ENCODE measurements at places on chromosomes 11 and 22.

DNA sequence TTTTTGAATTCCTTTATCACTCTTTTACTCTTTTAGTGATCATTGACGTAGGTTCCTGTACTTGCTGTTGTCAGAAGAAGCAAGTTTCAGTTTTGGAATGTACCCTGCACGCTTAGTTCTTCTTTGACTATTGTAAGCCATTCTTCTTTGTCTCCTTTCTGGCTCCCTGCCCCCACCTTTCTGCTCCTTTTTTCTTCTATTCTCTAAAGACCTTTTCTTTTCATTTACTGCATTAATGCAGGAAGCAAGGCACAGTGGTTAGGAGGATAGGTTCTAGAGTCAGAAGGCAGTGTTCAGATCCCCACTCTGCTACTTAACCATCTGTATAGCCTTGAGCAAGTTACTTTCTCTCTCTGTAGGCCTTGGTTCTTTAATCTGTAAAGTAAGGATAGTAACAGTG, 33.7 kb upstream of the RAG2 start:
- DNase-seq, result no peak

DNA sequence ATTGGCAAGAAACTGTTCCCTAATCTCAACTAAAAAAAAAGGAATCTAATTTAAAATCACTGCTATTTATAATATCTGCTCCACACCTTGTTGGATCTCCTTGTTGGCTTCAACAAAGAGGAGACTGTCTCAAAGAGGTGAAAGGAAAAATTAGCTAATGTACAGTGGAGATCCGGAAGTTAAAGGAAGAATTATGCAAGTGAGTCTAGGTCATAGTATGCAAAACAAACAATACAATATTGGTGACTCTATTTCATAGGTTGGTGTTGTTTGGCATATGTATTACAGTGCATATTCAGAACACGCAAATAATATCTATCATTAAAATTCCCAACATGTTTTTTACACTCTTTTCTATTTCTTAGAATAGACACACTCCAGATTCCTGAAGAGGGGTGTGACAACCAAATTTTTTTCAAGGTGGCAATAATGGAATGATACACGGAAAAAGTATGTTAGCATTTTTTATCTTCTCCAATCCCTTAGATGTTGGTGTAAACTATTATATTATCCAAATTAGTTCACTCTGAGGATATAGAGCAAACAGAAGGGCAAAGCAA, 685.3 kb downstream of the KCNA4 start:
- DNase-seq, result no peak

DNA sequence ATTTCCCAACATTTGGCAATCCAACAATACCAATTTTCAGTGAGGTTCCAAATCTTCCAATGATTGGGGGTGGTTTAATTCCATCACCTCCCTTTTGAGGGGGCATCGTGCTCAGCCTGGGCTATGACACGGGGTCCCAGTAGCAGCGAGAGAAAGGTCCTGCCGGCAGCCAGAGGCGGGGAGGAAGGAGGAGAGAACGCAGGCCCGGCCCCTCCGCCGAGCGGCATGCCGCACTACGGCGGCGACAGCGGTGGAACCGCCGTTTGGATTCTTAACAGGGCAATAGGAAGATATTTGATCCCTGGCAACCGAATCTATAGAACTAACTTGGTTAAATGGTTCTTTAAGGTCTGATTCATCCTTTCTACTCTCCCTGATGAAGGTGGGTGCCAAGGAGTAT, 18.3 kb upstream of the NDUFA6 start:
- DNase-seq, result no peak

- DNase-seq, result no peak
Observed at GRCh38 chr22:48154943-48155240, 1392.4 kb downstream of the TBC1D22A start.

DNA sequence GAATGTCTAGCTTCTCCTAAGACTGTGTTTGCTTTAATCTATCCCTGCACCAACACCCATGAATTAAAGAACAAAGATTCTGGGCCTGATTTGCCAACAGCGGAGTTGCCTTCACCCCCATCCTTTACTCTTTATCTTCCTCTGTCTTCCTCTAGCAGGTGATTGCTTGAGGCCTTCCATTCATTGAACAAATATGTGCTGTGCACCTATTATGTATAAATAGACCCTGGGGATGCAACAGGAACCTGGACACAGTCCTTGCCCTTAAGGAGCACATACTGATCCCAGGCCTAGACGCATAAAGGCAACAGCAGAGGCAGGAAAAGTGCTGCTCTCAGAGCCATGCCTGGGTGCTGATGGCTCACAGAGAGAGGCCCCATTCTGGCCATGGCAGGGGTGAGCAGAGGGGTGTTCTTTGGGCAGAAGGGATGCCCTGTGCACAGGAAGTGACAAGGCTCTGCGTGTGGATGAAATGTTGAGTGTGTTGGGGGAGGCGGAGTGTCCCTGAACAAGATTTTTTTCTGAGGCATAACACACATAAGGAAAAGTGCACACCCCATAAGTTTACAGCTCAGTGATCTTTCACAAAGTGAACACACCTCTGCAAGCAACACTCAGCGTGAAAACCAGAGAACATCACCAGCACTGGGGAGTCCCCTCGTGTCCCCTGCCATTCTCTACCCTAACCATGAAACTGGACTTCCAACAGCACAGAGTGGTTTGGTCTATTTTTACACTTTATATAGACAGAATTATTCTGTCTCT, 145.9 kb downstream of the GRIK4 start:
- no peak for DNase-seq

DNA sequence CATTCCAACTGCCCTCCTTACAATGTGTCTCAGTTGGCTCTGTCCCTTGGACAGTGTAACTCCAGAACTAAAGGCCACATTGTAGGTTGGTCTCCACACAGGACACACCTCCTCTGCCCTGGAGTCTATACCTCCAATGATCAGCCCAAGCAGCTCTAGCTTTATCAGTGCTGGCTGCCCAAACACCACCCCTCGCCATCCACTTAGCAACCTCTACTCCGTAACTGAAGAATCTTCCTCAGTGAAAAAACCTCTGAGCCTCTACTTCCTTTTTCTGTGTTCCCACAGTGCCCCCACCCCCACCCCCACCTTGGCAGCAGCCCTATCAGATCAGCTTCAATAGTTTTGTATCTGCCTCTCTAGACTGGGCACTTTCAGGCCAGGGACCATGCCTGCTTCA, 33.4 kb downstream of the SERPINH1 start:
- no peak for DNase-seq

- DNase-seq, result peak; percentile 21
Observed at GRCh38 chr11:64809781-64810241, 540 bp downstream of the MEN1 start.

DNA sequence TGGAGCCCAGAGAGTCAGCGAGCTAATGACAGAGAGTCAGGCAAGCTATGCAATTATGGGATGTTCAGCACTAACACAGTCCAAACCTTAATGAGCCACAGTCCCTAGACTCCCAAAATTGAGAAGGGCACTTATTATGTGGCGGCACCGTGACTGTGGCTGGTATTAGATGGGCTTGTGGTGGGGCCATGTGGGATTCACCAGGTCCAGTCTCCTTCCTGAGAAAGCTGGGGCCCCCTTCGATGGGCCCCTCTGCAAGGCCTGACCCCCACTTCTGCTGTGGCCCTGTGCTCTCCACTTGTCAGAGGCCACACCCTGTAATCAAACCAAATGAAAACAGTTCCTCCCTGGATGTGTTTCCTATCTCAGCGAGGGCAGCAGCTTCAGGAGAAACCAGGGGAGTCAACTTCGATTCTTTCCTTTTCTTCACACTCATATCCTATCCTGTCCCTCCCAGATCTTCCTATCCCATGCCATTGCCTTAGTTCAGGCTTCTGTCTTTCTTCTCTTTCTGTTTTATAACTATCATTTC, 42.9 kb downstream of the INSC start:
- no peak for DNase-seq

DNA sequence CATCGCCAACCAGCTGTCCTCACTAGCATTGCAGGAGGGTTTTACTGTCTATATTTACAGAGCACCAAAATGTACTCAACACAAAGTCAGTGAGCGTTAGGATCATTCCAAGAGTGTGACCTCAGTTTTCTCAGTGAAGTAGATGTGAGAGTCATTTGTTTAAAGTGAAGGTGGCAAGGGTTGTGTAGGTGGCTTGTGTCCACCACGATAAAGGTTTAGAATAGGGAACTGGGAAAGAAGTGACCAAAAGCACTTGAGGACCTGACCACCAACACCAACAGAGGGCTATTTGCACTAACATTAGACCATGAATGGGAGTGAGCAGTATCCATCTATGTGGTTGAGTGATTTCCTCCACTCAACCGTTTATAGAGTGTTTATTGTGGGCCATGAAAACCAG, 152.5 kb upstream of the POU2AF2 start:
- no peak for DNase-seq

DNA sequence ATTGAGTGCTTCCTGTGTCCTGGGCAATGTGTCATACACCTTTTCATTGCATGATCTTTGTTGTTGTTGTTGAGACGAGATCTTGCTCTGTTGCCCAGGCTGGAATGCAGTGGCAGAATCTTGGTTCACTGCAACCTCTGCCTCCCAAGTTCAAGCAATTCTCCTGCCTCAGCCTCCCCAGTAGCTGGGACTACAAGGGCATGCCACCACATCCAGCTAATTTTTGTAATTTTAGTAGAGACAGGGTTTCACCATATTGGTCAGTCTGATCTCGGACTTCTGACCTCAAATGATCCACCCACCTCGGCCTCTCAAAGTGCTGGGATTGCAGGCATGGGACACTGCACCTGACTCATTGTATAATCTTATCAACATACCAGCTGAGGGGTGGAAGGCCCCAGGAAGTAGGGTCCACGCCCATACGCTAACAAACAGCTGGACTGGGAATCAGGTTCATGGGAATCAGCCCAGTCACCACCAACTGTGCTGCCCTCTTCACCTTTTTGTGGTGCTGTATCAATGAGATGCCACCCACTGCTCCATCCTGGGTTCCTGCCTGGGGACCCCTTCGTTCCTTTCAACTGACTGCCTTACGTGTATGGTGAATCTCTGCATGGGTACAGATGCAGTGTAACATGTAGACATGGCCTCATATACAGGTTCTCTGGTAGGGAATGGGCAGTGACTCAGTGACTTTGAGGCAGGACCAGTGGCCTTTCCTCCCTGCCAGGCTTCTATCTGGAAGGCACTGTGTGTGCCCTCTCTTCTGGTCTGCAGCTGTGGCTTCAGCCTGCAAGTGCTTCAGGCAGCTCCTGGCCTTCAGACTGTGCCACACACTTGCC, 32.5 kb upstream of the YWHAH start:
- DNase-seq, result no peak

- DNase-seq, result no peak
Observed at GRCh38 chr22:42522546-42522945, 3.0 kb upstream of the RRP7A start.

GRCh38 chr11:11245453-11245852, 107.6 kb downstream of the CSNK2A3 start:
- no peak for DNase-seq

DNA sequence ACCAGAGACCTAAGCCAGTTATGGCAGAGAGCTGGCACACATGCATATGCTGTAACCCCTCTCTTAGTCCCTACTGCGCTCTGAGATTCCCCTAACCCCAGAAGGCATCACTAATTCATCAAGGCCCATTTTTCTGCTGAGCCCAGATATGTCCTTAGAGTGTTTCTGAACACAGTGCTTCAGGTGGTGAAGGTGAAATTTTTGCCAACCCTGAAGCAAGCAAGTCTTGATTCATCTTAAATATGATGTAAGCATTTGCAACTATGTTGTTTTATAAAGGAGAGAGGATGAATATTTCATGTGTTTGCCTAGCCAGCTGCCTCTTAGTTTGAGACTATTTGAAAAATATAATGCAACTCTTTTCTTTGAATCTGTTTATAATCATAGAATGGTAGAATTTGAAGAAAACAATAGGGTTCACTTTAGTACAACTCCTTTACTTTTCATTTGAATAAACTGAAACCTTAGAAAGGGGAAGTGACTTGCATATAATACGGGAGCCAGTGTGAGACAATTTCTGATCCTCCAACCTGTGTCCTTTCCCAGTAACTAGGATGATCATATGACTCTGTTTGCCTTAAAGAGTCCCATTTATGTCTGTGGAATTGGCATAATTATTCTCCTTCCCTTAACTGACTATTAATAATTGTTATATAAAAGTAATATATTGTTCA, 194.3 kb upstream of the MTNR1B start:
- no peak for DNase-seq

DNA sequence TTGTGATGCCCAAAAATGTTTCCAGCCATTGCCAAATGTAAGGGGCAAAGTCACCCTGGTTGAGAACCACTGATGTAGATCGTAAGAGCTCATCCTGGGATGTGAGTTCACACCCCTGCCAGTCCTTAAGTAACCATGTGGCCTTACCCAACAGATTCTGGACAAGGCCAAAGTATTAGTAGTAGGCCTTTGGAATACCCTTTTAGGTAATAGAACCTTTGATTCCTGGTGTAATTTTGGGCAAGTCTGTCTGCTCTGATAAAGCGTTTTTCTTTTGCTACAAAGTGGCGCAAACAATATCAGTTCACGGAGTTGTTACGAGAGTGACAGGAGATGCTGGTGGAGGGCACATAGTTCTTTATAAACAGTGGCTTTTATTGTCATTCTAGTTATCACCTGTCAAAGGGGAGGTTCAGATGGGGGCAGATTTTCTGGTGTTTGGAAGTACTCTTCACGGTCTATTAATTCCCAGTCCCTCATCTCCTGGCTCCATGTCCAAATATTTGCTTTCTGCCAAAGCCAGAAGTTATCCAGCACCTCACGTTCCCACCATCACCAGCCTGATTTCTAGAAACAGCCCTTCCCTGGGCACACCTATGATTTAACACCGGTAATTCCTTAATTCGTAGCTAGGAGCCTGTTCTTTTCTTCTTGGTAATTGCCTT, 73.8 kb upstream of the CRYBB3 start:
- DNase-seq, result no peak

- no peak for DNase-seq
Observed at GRCh38 chr11:130776061-130776419, 140.2 kb downstream of the SNX19 start.

- no peak for DNase-seq
Observed at GRCh38 chr11:15901054-15901453, 455.3 kb downstream of the SOX6 start.

- no peak for DNase-seq
Observed at GRCh38 chr22:40659166-40659565, 20.1 kb upstream of the MCHR1 start.

DNA sequence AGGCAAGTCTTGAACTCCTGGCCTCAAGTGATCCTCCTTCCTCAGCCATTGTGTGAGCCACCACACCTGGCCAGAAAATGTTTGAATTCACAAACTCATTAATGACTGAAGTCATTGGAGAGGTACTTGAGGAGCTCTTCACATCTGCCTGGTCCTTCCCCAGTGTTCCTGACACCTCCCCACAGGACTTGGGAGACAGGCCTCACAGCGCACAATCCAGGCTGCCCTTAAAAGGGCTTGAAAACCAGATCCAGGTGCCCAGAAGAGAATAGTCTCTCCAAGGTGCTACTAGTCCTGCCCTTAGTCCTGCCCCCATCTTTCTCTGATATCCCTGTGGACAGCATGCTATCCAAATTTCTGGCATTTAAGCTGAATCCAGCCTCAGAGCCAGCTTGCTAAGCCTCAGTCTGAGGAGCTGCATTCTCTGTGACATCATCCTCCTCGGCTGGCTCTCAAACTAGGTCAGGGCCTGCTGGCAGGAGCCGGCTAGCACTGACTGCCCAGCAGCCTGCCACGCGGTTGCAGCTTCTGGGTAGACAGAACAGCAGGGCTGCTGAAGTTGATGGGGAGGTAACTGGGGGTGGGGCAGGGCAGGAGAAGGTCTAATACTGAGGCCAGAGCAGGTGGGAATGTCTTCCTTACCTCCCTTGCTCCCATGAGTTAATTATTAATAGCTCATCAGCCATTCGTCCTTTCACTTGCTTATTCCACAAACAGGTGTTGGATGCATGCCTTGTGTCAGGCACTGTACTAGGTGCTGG, 35.3 kb upstream of the NECTIN1 start:
- DNase-seq, result no peak

Data from stimulated activated CD4-positive, alpha-beta T cell treated with anti-CD3 and anti-CD28 coated beads, Interleukin-1b, Interleukin-23, amount 100 ng/mL, for 4 hours (primary cell).